Daoy (cell line): ENCODE measurements at places on chromosomes 1 and 21.

DNA sequence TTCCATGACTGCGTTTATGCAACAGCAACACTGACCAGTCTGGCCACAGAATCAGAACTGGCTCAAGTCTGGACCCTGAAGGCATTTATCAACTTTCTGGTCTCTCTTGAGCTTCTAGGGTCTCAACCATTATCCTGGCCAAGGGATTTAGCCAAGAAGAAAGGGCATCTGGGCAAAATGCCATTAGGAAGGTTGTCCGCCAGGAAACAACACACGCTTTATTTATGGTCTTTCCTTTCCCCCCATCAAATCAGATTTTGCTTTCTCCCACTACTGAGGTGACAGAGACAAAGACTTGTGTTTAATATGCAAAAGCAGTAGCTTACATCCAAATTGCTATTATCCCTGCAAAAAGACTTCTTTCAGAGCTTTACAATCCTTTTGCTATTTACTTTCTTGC, 81.6 kb upstream of the PPP2R5A start:
- no peak for DNase-seq

DNA sequence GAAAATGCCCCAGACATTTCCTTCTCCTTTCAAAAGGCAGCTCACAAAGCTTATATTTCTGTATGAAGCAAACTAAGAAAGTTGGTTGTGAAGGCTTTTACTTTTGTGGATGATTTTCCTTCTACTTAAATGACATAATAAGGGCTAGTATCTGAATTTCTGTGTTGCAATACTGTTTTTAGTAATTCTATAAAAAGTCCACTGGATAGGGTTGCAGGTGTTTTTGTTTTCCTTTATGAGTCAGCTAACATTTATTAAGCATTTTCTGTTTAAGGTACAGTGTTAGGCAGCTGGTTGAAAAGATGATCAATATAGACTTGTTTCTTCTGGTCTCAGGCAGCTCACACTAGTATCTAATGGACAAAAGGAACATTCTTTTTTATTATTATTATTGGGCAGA, 722.2 kb downstream of the RWDD3 start:
- DNase-seq = no peak

DNA sequence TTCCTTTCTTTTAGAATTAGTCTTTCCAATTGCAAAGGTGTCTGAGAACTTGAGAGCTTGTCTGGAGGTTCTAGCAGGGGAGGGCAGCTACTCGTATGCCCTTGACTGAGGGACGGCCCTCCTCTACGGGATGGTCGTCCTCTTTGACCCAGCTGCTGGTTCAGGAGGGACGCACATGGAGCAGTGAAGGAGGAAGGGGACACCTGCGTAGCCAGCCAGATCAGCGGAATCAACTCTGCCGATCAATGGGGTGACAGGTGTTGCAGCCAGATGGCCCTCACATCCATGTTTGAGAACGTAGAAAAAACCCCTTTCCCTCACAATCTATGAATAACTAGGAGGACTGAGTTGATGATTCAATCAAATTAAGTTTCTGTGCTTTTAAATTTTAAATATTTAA, 15.7 kb upstream of the A3GALT2 start:
- DNase-seq = no peak

DNA sequence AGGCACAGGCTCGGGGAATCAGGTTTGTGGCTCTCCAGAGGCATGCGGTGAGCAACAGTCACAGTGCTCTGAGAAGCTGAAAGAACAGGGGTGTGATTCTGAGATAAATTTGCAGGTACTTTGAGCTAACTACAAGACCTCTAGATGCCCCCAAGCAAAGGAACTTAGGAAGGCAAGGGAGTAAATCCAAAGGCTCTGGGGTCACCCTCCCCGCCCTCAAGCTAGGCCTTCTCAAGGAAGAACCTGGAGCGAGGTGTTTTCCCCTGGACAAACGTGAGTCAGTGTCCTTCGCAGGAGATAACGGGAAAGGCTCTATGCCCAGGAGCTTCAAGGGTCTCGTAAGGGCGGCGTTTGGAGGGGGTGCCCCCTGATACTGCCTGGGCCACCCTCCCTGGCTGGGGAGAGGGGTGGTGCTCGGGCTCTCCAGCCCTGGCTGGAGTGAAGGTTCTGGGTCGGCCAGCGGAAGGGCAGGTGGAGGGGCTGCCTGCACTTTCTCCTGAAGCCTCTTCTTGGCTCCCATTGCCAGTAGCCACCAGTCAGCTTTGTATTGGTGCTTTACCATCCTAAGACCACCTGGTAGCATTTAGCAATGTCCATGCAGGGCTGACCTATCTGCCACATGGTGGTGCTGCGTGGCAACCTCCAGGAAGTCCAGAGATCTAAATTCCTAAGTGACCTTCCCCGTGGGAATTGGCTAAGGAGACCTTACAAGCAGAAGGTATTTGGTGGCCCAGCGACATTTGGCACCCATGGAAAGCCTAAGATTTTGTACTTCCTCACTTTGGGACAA, 44.0 kb downstream of the GPR161 start:
- peak; percentile 22 for DNase-seq

DNA sequence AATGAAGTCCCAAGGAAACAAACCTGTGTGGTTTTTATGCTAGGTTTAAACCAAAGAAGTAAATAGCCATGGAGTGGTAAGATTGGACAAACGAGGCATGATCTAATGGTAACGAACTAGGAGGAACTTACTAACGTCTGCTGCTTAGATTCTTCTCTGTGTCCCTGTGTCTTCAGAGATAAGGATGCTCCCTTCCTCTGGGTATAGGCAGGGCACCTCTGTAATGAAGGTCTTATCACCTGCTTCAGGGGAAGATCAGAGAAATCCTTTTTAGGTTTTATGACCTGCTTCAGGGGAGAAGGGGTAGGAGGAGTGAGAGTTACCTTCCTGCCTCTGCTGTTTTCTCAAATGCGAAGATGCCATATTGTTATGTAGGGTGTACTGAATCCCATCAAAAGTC, 214.9 kb upstream of the L1TD1 start:
- no peak for DNase-seq

DNA sequence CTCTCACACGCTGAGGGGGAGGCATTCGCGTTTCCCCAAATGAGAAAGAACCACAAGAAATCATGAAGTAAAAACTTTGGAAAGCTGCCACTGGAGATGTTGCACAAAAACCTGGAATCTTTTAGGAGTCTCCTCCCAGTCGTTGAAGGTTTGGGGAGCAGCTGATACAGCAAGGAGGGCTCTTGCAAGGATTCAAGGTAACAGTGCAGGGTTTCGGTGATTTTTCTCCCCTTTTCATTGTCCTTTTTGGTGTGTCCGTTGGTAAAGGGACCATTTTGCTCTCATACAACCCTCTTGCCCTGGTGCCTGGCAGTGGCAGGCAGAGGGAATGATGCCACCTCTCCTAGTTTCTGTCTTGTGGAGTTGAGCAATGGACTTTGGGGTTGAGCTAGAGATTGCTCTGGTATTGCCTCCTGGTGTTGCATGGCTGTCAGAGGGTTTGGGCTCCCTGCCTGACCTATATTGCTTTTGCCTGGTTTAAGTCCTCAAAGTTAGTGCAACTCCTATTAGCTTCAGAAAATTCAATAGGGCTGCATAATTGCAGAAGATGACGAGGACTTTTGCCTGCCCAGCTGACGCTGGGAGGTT, 872 bp downstream of the BRINP2 start:
- DNase-seq = no peak

- peak; percentile 41 for DNase-seq
Observed at GRCh38 chr1:98903261-98903660, 101.4 kb downstream of the PLPPR5 start.

GRCh38 chr1:182126272-182126800, 64.8 kb upstream of the ZNF648 start:
- DNase-seq = no peak

- DNase-seq = peak; percentile 21
Observed at GRCh38 chr1:19869929-19870328, 12.3 kb upstream of the OTUD3 start.

GRCh38 chr1:225644666-225645065, 8.3 kb downstream of the ENAH start:
- DNase-seq = no peak
